Cortex of kidney (tissue), 1 donor: ENCODE measurements at places on chromosomes 11 and 22.

DNA sequence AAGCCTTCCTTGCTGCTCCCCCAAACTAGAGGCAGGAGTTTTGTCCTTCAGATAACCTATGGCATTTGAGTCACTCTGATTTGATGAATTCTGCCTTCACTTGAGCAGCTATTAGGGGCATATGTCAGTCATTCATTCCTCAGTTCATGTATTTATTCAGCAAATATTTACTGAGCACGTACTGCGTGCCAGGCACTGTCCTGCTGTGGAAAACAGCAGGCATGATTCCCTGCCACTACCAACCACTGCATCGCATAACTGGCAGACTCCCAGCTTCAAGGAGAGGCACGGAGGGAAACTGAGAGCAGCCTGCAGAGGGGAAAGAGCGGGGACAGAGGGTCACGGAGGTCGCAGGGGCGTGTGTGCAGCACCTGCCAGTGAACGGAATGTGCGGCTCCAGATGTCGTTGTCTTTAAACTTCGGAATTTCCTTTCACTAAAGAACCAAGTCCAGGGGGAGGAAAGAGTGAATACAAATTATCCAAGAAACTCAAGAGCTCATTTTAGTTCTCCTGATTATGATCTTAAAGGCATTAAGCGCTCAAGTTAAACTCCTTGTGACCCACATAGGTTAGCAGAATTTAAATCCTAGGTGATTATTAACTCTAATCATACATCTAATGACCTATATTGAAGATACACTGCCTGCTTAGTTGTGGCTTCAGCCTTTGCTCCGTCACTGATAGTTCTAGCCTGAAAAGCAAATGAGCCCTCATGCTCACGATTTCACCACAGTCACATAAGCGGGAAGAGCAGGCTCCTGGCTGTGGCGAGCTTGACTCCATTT is 12.6 kb downstream of the PPARA start:
- DNase-seq = no peak

GRCh38 chr11:1642288-1643145 is 12.9 kb downstream of the KRTAP5-5 start:
- DNase-seq = no peak

- DNase-seq = no peak
Measured at GRCh38 chr22:46063846-46064227, 86.5 kb upstream of the PPARA start.

DNA sequence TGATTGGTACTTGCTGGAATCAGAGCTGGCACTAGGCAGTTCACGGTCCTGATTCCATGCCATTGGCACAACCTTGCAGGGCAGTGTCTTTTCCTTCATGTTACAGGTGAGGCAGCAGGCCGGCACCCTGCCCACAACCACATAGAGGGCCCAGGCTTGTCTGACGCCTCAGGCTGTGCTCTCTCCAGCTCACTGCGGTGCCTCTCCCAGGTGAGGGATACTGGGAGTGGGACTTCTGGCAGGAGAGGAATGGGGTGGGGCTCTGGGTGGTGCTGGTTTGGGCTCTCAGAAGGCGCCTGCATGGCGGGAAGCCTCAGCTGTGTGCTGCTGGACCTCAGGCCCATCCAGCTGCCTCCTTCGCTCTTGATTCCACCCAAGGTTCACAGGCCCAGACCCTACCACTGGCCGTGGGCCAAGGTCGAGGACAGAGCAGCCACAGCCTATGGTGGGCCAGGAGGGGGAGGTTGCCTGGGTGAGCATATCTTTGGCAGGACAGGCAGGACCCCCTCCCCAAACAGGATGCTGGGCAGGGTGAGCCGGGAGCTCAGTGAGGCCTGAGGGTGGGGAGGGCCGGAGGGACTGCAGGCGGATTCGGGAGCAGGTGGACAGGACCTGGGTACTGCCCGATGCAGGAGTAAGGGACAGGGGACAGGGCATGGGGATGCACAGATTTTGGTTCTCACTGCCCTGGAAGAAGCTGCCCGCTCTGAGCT is 7.0 kb upstream of the MPPED1 start:
- no peak for DNase-seq

- DNase-seq = no peak
Measured at GRCh38 chr22:37425369-37425768, 1.9 kb downstream of the ELFN2 start.

GRCh38 chr11:96306933-96307775 is 35.8 kb downstream of the MAML2 start:
- DNase-seq = no peak

GRCh38 chr22:48752451-48753380 is 1075.0 kb downstream of the BRD1 start:
- no peak for DNase-seq

GRCh38 chr11:102117472-102118113 is 7.3 kb downstream of the YAP1 start:
- DNase-seq = no peak

GRCh38 chr11:96303064-96303463 is 39.9 kb downstream of the MAML2 start:
- DNase-seq = no peak

DNA sequence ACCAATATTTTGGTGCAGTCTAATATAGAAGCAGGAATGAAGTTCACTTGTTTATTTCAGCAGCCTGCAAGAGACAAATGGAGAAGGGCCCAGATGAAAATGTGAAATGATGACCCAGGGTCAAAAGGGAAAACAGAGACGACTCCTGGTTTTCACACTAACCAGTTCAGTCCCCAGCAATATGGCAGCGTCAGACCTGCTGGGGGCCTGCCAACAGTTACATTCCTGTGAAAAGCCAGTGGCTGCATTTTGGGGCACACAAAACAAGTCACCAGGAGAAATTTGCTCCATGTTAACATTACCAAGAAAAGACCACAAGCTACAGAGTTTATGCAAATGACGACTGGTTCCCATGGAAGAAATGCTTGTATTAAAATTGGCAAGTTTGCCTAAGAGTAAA is 80.2 kb downstream of the CCDC34 start:
- DNase-seq = no peak

DNA sequence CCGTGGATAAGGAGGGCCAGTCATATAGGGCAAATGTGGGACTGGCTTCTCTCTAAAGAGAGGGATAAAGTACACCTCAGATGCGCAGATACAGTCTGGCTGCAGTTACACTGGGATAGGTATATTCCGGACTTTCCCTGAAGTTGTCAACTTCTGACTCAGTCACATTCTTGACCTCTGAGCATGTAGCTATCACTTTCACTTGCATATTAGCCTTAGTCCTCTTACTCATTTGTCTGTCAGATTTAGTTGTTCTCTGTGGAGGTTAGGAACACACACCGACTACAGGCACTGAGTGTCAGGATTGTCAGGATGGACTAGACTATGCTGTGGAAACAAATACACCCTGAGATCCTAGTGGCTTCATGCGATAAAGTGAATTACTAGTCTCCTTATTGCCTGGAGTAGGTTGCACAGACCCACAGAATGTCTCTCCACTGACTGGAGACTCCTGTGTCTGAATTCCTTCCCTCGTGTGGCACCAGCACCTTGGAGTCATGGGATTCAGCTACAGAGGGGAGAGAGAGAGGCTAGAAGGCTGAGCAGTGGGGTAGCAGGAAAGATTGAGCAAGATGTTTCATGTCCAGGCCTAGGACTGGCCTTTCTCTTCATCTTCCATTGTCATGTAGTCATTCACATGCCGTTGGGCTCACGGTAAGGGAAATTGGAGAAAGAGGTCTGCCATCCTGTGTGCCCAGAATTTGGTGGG is 654.3 kb downstream of the NTM start:
- DNase-seq = no peak

DNA sequence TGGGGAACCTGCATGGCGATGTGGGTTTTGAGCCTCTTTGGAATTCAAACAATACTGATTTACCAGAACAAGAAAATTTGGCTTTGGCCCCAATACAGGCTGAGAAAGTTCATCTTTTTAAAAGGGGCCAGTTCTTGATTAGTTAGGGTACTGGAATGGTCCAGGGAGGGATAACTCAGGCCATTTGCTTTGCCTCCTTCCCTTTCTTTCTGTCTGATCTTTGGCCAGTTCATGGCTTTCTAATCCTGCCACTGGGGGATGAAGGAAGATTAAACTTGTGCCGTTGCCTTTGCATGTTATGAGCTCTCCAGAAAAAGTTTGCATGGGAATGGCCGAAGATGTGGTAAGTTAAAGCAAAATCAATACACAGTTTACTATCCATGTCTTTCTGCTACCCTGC is 78.4 kb downstream of the ADAMTS15 start:
- no peak for DNase-seq

DNA sequence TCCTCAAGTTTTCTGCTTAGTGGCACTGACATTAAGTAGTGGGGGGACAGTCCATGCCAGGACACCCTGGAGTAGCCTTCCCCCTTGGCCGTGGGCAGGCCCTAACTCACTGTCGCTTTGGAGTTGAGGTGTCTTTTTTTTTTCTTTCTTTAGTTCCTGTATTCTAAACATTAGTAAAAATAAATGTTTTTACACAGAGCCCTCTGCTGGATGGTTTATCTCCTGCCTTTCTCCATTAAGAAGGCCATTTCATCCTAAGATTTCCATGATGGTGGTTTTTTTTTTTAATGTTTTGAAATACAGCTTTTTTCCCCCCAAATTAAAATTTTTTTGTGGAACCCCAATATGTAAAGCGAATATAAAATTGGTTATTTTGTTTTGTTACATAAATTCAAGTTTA is 1.8 kb upstream of the TIGD3 start:
- no peak for DNase-seq

- DNase-seq = no peak
Measured at GRCh38 chr11:10026514-10026913, 267.5 kb downstream of the SBF2 start.

- DNase-seq = no peak
Measured at GRCh38 chr11:5042091-5042490, 4.2 kb upstream of the OR52J3 start.

DNA sequence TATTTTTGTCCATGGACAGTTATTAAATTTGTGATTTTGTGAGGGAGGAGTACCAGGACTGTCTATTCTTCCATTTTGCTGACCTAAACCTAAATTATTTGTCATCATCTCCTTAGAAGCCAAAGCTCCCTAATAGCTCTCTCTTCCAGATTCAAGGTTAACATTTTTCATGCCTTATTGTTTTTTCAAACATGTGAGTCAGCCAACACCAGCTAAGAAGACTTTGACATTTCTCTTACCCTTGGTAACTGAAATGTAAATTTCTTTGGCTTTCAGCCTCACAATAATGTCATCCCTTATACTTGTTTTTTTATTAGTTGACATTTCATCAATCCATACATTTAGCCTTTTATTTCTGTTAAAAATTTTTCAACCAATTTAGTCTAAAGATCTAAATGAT is 19.2 kb downstream of the OR52E1 start:
- no peak for DNase-seq

- DNase-seq = no peak
Measured at GRCh38 chr22:38411016-38411415, 44.0 kb downstream of the KCNJ4 start.

DNA sequence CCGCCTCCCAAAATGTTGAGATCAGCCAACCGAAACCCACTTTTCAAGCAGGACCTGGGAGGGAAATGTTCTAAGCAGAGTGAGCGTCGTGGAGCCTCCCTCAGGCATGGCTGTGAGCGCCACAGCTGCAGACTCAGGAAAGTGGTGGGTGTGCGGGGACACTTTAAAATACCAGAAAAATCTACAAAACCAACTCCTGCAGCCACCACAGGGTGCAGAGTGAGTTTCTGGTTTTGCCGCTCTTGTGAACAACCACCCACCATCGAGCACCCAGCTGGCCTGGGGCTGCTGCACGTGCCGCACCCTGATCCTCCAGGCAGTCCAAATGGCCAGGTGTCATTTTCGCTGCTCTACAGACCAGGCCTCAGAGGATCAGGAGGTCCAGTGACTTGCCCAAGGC is 46.9 kb downstream of the CELSR1 start:
- DNase-seq = no peak

GRCh38 chr22:35217527-35217926 is 39.8 kb upstream of the HMGXB4 start:
- DNase-seq = no peak

DNA sequence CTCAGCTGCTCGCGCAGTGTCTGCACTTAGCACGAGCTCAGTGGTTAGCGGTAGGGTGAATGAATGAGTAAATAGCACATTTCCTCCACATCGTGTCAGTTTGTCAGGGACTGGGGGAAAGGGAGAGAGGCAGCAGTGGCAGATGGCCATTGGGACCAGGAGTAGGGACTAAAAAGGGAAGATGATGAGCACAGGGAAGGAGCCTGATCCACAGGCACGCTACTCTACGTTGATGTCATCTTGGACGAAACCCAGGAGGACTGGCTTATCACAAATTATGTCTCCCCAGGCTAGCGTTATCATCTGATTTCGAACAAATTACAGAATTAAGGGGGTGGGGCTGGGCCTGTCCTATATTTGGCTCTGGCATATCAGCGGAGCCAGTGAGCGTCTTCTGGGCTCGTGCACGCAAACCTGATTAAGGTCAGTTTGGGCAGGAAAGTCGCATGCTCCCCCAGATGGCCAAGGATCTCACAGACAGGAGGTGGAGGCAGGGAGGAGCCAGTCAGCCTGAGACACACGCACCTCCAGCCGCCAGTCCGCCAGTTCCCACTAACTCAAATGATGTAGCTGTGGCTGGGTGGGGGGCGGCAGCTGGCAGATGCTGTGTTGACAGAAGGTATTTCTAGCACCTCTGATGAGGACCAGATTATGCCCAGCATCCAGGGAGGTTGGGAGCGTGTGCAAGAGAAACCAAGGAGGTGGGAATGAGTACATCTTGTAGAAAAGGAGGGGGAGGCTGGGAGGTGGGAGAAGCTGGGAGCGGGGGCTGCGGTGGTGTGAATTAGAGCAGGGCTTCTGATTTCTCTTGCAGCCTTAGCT is 97.4 kb upstream of the PRDM11 start:
- DNase-seq = no peak

- no peak for DNase-seq
Measured at GRCh38 chr22:24184057-24184798, 2.9 kb downstream of the SUSD2 start.

- no peak for DNase-seq
Measured at GRCh38 chr11:34501500-34501899, 12.1 kb downstream of the ELF5 start.

DNA sequence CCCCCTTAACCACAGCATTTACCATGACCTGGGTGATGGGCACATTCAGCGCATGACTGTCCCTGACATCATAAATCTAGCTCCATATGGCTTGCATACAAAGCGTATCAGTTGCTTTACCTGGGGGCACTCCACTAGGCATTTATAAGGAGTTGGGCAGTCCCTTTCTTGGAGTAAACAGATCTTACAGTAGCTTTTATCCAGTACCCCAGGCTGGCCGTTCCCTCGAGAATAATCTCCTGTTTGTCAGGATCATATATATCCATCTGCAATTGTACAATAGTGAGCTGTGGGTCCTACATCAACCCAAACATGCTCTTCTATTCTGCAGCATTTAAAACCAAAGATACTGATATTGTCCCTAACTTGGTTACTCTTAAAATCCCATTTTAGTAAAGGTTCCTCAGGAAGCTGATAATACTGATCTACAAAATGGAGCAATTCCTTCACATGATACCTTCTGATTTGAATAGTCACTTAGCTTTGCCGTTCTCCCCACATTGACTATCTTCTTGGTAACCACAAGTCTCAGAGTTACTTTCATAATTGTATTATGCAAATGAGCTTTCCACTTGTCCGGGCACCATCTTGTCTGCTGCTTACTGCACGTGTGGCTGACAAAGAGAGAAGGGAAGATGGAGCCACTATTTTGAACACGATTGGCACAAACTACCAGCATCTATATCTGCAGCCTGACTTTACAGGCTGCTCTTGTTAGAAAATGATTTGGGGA is 205.0 kb downstream of the CWF19L2 start:
- no peak for DNase-seq

- no peak for DNase-seq
Measured at GRCh38 chr11:119192111-119192510, 6.8 kb downstream of the NHERF4 start.

GRCh38 chr11:35878741-35879140 is 65.1 kb upstream of the LDLRAD3 start:
- no peak for DNase-seq
